ENCODE measurements at places on chromosomes 11 and 22.

DNA sequence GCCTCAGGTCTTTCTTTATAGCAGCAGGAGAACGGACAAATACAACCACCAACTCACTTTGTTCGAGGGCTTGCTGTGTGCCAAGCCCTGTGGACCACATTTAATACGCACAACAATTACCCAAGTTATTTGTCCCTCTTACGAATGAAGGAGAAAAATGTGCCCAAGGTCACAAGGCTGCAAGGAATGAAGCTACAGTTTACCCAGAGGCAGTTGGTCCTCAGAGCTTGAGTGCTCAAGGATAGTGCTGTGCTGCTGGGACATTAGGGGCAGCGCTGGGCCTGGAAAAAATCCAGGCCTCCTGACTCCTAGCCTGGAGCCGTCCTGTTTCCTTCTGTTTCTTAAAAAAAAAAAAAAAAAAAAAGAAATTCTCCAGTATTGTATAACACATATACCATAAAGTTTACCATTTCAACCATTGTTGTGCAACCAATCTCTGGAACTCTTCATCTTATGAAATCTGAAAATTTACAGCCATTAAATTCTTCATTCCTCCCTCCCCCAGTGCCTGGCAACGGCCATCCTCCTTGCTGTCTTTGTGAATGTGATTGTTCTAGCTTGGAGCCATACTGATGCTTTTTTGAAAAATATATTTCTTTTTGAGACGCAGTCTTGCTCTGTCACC is 1.0 kb upstream of the C11orf86 start:
- DNase-seq = no peak

GRCh38 chr11:22753416-22753815 is 76.2 kb downstream of the SVIP start:
- no peak for DNase-seq

- DNase-seq = no peak
Measured at GRCh38 chr22:26066534-26066933, 102.7 kb upstream of the SEZ6L start.

DNA sequence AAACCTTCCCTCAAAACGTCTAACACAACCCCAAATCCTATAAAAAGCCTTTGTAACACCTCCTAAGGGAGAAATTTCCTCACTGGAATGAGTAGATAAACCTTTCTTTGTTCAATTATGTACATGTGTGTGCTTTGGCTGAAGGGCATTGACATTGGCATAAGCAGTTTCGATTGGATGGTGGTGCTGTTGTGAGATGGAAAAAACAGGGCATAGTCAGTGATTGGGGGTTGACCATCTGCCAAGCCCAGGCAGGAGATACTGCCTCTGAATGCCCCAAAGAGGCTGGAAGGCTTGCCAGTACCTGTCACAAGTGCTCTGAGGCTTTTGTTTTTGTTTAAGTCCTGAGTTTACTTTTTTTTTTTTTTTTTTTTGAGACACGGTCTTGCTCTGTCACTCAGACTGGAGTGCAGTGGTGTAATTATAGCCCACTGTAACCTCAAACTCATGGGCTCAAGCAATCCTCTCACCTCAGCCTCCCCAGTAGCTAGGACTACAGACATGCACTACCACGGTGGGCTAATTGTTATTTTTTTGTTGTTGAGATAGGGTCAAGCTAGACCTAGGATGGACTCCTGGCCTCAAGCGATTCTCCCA is 1.2 kb upstream of the CCDC117 start:
- DNase-seq = no peak

DNA sequence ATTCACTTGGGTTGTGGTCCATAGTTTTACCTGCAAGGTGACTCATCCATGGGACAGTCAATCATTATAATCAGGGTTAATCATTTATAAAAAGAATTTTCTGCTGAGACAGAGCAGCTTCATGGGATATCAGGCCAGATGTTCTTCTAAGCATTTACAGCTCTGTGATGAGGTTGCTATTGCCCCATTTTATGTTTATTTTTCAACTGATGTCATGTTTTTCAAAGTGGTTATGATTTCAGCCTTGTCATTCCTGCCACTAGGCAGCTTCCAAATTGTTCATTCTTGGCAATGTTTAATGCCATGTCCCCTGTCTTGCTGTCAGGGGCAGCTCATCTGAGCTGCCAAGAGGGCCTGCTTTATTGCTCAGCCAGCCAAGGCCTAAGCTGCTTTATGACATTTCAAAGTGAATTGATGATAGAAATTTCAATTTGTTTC is 35.9 kb upstream of the ZBED5 start:
- DNase-seq = no peak

- no peak for DNase-seq
Measured at GRCh38 chr11:3942956-3943497, 87.6 kb downstream of the STIM1 start.
